Daoy (cell line): ENCODE measurements at places on chromosomes 6 and 20.
A peak's percentile ranks its signal among the peaks of the same experiment; 100 is the strongest.

DNA sequence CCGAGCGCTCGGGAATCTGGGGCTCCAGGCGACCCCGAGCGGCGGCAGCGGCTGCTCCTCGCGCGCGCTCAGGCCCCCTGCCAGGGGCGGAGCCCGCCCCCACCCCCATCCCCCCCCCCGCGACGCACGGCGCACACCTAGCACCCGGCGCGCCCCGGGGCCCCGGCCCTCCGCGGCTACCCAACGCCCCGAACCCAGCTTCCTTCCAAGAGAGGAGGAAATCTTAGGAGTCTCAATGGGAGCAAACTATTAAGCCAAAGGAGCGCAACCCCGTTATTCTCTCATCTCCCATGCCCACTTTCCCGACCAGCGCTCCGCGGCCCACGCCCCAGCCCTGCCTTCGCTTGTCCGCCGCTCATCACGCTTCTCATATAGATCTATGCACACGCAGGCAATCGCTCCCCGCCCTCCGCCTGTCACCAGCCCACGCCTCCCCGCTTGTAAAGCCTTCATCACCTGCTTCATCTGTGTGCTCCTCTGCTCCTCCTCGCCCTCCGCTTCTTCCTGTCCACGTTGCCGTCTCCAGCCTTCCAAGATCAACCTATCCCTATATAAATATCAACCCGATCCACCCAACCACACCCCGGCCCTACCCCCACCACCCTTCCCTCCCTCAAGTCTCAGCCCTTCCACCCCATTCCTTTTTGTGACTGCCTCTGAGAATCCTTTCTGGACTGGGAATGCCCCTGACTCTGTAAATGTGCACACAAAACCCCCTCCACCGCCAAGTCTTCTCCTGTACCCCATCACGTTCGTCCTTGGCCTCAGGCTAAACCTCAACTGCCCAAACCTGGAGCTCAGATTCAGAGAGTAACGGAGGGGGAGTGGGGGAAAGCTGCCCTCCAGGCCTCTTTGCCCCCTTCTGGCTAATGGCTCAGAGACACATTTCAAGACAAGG is at the start of gene DLK2:
Gene DLK2, minus strand, starts transcription at position 18 of the 898 bp plus-strand sequence. CDS start 723 bp downstream, outside the sequence.
- peak; percentile 46 for DNase-seq

GRCh38 chr6:55518529-55519060 is 60.4 kb downstream of the HMGCLL1 start:
- no peak for DNase-seq

DNA sequence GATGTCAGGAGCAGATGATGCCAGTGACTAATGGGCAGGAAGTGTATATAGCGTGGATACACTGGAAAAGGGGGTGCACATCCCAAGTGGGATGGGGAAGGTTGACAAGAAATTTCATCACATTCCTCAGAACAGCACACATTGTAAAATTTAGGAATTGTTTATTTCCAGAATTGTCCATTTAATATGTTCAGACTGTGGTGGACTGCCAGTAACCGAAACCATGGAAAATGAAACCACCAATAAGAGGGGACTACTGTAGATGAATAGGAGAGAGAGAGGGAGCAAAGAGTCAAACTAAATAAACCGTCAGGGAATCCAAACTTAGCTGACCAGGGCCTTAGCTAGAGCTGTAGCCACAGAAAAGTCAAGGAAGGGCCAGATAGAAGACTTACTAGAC is 164.4 kb upstream of the PRDM1 start:
- DNase-seq: no peak

GRCh38 chr6:108779536-108780275 is 68.5 kb upstream of the ARMC2 start:
- DNase-seq: no peak

- DNase-seq: peak; percentile 84
Observed at GRCh38 chr6:56528412-56528841, 114.3 kb downstream of the DST start.

DNA sequence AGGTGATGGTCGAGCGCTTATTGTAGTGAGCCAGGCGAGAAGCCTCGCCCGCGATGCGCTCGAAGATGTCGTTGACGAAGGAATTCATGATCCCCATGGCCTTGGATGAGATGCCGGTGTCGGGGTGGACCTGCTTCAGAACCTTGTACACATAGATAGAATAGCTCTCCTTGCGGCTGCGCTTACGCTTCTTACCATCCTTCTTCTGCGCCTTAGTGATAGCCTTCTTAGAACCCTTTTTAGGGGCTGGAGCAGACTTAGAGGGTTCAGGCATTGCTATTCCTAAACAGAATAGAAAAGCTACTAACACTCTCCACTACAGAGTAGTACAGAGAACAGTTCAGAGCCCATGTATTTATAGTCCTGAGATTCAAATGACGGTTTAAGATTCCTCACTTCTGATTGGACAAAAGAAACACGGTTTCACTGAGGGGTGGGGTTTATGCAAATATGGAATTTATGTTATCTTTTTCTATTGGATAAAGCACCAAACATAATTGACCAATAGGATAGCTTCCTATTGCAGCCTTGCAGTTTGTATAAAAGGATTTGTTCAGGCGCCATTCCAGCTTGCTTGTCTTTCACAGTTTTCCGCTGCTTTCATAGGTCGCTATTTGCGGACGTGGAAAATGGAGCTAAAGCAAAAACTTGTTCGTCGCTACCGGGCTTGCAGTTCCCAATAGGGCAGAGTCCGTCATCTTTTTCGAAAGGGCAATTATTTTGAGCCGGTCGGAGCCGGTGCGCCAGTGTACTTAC is 43.7 kb upstream of the HFE start:
- DNase-seq: no peak

- no peak for DNase-seq
Observed at GRCh38 chr6:151155095-151155494, 84.7 kb upstream of the AKAP12 start.

DNA sequence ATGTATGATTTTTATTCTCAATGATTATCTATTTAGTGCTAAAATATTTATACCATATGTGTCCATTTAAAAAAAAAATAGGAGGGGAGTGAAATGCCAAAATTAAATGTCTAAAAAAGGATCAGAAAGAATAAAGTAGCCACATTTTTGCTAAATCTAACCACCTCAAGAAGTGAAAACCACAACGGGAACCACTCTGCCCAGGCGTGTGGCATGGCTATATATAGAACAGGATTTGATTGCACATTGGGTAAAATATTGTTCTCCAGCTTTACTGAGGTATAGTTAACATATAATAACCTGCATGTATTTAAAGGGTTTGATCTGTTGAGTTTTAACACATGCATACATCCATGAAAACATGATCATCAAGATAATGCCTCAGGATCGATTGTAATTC is 19.0 kb upstream of the AFDN start:
- DNase-seq: no peak
